Stimulated activated CD4-positive, alpha-beta T cell treated with anti-CD3 and anti-CD28 coated beads, Interleukin-1b, Interleukin-23, amount 100 ng/mL, for 24 hours (primary cell): ENCODE measurements at places on chromosomes 16 and 17.

DNA sequence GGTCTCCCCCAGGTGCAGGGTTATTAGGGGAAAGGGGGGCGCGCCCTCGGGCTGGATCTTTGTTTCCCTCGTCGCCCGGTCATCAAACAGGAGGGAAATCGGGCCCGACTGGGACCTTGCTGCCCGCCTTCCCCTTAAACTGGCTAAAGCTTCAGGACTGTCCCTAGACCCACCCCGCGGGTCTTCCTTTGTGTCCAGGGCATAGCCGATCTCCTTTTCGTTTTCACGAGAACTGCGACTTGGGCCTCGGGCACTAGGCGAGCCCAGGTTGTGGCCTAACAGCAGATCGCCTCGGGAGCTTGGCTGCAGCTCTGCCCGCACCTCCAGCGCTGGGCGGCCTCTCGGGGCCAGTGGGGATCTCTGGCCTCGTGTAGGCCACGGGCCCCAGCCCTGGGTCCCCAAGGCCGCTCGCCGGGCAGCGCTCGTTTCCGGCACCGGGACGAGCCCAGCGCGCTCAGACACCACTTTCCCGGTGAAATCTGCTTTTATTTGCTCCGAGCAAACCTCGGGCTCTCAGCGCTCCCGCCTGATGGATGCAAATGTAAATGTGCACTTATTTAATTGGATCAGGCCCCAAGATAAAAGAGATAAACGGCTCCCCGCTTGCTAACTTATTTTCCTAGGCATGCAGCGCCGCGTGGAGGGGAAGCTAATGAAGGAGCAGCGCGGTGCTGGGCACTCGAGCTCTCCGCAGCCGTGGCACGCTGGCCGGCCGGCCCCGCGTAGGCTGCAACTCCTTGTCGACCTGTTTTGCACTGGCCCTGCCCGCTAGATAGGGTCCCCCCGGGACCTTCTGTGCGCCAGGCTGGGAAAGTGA is 7.8 kb downstream of the IRX5 start:
- DNase-seq, result no peak

GRCh38 chr17:63780507-63780906 is 6.5 kb downstream of the DDX42 start:
- no peak for DNase-seq

GRCh38 chr17:32852811-32853210 is 24.1 kb downstream of the MYO1D start:
- no peak for DNase-seq

DNA sequence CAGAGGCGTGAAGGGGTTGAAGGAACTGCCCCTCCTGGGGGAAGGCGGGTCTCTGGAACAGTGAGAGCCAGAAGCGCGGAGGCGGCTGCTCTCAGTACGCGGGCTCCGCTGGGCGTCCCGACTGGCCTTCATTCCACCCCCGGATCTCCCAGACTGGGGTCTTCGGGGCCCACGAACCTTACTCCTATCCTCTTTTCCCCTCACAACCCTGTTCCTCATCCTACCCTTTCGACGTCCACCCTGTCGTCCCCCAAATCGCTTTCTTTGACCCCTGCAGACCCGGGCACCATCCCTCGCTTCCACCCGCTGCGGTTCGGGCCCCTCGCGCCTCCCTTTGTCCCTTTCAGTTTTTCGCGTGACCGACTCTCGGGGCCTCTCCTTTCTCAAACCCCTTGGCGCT is 2114.6 kb downstream of the TP53TG3F start:
- no peak for DNase-seq

DNA sequence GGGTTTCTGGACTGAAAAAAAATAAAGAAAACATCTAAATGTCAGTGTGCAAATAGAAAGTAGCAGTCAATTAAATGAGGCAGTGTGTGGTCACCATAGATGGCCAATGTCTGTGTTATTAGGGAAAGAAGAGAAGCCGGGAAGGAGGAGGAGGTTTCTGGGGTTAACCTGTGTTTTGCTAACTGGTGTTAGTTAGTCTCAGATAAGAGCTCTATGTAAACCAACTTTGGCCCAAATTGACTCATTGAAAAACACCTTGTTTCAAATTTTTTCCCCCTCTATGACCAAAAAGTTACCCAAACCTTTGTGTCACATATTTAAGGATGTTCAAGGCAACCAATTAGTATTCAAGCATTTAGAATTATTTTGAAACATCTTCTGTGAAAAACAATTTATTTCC is 530.9 kb downstream of the MAF start:
- no peak for DNase-seq

DNA sequence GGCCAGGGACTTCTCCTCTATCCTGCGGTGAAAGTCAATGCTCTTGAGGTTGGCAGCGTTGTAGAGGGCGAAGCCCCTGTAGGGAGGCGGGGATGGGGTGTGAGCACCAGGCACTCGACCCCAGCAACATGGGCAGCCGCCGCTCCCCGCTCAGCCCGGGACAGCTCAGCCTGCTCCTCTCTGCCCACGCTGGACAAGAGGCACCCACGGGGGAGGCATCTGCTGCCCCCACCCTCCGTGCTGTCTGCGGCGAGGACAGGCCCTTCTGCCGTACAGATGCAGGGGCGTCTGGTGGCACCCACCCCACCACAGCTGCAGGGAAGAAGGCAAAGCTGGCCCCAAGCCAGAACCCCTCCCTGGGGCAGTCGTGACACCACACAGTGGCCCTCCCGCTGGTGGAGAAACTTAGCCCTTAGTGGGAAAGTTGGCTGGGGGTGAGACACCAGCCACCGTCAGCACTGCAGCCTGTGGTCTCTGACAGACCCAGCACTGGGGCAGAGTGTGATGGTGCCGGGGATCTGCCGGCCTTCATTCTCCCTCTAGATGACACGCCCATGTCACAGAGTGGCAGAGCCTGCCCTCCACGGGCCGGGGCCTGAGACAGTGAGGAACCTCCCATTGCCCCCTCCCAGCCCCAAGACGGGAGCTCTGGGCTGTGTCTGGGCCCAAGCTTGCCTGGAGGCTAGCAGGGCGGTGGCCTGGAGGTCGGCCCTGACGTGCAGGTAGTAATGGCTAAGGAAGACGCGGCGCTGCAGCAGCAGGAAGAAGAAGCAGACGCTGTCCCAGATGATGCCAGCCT is 19.5 kb downstream of the CTU2 start:
- DNase-seq, result no peak

GRCh38 chr16:56950881-56951771 is 10.6 kb upstream of the CETP start:
- no peak for DNase-seq
